ENCODE measurements at places on chromosomes 12 and 14. TPM values are rescaled to one million over a fixed set of nuclear protein-coding genes. Genes with fewer than 3 reads are reported as not detected.

FGF6 gene
- not detected for total RNA-seq

ANO4 gene
- 38.0 TPM for total RNA-seq

NEMP1 gene
- total RNA-seq, result 11.5 TPM

IL23A gene
- 0.42 TPM for total RNA-seq

SPIC gene
- not detected for total RNA-seq
